ENCODE measurements at places on chromosomes 5 and 9.

- DNase-seq: peak; percentile 87
These were observed 29.8 kb downstream of the NR4A3 start for GRCh38 chr9:99851500-99851822.

- peak; percentile 26 for DNase-seq
These were observed 77.3 kb downstream of the AMBP start for GRCh38 chr9:114000671-114001409.

- DNase-seq: no peak
These were observed 200.1 kb upstream of the DAB2 start for GRCh38 chr5:39624890-39625289.

DNA sequence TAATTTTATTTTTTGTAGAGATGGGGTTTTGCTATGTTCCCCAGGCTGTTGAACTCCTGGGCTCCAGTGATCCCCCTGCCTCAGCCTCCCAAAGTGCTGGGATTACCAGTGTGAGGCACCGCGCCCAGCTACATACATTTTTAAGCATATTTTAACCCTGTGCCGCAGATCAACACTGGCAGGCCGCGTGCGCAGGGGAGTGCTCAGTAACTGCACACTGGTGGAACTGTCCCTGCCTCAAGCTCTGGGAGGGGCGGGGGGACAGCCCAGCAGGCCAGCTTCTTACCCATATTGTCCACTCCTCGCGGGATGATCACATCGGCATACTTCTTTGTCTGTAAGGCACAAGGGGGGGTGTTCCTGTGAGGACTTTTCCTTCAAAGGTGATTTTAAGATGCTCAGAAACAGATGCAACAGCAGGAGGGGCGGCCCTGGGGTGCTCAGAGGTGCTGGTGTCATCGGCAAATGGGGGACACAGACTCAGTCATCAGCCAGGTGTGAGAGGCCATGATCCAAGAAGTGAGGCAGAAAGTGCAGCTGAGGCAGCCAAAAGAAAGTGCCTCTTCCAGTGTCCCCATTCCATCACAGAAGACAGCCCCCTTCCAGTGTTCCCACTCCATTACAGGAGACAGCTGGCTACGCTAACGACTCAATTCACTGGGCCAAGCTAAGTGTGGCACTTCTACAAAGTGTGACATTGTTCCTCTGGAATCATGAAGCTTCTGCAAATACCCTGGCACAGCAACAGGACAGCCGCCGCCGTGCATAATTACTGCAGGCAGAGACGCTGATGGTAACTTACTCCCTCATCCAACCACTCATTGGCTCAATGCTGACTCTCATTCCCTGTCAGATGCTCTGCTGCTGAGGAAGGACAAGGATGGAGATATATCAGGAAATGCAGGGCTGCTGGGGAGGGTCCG lies 5.2 kb downstream of the UCK1 start:
- DNase-seq: no peak

- DNase-seq: no peak
These were observed 1949.6 kb upstream of the WWC1 start for GRCh38 chr5:166341740-166342337.

DNA sequence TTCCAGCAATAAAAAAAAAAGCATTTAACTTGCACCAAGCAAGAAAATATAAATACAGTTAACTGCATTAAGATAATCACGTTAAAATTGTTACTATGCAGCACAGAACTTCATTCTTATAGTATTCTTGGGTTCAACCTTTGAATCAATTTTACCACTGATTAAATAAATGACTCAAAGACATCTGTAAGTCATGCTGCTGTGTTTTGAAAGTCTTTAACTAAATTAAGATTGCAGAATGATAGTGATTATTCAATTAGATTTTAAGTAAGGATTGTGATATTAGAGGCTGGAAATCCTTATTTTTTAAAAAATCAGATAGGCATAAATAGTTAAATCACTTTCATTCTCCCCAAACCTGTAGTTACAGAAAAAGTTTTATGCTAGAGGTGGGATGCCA lies 116.4 kb downstream of the SCAMP1 start:
- no peak for DNase-seq

- DNase-seq: peak; percentile 37
These were observed at the start of gene GARIN3 for GRCh38 chr5:157166214-157167213. TSS of gene GARIN3 (minus strand) at chr5:157166264. CDS start at chr5:157166168, 96 bp downstream.

- DNase-seq: no peak
These were observed 190.7 kb downstream of the MAPKAP1 start for GRCh38 chr9:125515983-125516940.

GRCh38 chr9:115164511-115164974 lies 46.6 kb upstream of the TNC start:
- DNase-seq: no peak

DNA sequence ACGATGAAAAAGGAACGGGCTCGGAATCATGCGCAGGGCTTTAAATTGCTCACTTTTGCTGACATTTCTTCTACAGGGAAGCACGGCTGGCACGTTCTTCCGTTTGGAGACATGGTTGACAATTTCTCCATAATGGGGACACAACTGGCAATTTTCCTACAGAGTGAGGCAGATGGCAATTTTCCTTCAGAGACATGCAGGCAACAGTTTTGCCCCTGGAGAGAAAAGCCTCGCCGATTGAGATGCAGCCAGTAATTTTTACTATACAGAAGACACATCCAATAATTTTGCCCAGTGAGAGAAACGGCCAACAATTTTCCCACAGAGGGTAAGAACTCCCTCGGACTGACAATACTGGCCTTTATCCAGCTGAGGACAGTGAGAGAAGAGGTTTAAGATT lies 90.9 kb upstream of the GPR151 start:
- DNase-seq: no peak

- no peak for DNase-seq
These were observed 14.0 kb downstream of the CCDC187 start for GRCh38 chr9:136289651-136290507.

DNA sequence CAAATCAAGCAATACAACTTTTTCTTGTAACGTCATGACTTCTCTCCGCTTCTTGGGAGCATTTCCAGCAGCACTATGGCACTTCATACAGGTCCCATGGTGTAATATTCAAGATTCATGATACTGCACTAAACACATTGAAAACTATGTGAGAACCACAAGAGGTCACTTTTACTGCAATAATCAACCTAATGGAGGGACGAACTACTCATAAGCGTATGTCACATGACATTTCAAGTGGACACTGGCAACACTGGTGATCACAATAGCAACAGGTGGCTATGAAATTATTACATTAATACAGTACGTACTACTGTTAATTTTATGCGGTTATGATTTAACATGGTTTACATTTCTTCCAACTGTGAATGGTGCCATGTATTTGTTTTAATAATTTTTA lies 78.6 kb upstream of the TBC1D9B start:
- no peak for DNase-seq

DNA sequence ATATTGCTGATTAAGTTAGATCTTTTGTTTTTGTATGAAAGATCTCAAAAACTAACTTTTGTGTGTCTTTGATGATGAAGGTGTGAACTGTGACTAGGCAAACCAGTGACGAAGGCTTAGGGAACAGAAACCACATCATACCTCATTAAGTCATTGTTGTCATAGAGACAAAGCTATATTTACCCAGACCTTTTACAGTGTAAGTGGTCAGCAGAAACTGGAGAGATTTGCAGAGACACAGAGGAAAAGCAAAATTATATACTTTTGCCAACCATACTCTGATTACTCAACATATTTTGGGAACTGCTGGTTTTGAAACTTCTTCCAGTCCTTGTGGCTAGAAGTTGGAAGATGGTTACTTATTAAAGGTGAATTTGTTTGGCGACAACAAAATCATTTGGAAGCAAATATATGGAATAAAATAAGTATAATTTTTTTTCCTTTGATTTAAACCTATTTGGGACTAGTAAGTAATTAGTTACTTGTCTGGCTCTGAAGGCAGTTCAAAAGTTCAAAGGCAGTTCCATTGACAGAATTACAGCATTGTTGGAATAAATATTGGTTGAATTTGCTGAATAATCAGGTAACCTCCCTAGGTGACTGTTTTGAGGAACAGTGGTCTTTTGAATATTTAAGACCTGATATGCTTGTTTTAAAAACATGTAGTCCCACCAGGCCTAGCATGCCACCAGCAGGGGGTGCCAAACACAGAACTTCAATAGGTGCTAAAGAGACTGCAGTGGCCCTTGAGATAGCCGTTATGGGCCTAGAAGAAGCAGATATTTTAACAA lies 103.8 kb downstream of the RPS23 start:
- peak; percentile 78 for DNase-seq

GRCh38 chr5:107570805-107571531 lies 99.8 kb downstream of the EFNA5 start:
- peak; percentile 70 for DNase-seq

DNA sequence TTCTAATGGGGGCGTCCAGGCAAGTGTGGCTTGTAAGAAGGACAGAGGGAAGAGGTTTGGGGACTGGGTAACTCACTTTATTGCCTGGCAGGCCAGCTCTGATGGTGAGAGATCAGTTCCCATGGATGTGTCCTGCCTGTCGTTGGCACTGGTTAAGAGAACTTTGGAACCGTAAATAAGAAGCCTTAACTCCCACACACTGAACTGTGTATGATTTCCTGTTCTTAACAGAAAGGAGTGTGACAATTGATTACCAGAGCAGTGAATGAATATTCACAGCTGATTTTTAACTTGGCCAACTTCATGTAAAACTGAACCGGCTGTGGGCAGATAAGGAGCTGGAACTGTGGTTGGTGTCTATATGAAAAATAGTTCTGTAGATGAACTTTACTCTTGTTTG lies 63.2 kb downstream of the MEGF10 start:
- DNase-seq: no peak

GRCh38 chr9:123550797-123551196 lies 194.8 kb downstream of the CRB2 start:
- no peak for DNase-seq

DNA sequence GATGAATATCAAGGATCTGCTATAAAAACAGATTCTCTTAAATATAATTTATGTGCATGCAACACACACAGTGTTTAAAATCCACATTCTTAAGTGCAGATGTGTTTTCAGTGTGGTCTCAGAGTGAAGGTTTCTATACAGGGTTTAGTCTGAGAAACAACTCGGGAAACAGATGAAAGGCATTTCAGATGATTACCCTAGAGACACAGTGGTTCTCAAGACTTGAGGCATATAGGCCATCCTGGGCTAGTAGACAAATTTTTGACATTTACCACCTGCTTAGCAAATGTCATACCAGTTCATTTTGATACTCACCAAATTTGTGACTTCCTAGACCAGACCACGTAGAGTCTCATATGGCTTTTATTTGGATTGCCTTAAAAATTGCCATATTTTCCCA lies 216.5 kb downstream of the ARL15 start:
- DNase-seq: no peak

DNA sequence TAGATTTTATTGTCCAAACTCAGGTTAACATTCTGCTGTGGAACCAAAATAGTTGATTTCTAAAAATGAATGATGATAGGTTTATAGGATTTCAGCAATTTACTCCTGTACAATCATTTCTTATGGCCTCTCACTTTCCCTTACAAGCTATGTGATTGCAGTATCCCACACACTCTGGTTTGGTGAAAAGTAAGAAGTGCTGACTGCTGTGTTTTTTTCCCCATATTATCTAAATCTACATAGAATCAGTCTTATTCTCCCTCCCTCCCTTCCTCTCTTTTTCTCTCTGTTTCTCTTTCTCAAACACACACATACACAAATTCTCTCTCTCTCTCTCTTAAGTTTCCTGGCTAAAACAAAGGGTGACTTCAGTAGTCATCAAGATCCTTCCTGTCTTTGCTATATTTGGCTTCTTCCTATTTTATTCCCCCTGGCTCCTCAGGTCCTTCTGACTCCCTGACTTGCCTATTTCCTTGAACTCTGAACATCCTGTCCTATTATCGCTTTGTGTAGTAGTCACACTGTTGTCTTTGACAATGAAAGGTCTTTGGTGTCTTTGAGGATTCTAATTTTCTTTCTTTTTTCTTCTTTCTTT lies 55.9 kb upstream of the HAPLN1 start:
- no peak for DNase-seq

- DNase-seq: no peak
These were observed 124.4 kb upstream of the COL5A1 start for GRCh38 chr9:134517069-134517680.

GRCh38 chr5:127369796-127370195 lies 79.2 kb downstream of the MEGF10 start:
- DNase-seq: no peak

GRCh38 chr5:9947944-9948343 lies 301.7 kb downstream of the ATPSCKMT start:
- DNase-seq: no peak

DNA sequence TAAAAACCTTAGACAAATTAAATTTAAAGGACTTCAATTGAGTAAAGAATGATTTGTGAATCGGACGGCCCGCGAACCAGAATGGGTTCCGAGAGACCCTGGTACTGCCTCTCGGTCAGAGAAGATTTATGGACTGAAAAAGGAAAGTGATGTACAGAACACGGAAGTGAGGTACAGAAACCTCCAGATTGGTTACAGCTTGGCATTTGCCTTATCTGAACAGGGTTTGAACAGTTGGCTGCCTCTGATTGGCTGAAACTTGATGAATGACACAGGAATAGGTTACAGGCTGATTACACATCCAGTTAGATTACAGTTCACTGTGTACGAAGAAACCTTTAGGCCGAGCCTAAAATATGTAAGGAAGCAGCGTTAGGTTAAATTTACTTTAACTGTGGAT lies 156.5 kb upstream of the EGFLAM start:
- DNase-seq: no peak

- DNase-seq: no peak
These were observed 118.3 kb downstream of the DRD1 start for GRCh38 chr5:175325681-175326080.

DNA sequence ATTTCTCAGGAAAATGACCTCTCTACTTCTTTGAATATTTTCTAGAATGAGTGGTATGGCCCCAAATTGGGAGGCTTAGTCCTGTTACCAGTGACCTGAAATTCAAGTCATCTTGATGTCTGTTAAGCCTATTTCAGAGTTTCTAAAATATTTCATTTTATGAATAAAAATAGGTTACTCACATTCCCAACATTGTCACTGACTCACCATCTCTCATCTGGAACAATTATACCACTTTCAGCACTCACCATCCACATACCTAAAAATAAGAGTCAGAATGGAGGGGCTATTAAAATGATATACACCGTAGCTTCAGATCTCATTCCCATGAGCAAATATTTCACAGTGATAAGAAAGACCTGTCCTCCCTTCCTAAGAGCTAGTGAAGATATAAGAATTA lies 71.8 kb downstream of the KIAA1958 start:
- no peak for DNase-seq

GRCh38 chr9:122033775-122034373 lies 59.2 kb downstream of the TTLL11 start:
- DNase-seq: no peak
